ENCODE measurements at places on chromosomes 7 and 10.
A peak's percentile ranks its signal among the peaks of the same experiment; 100 is the strongest.

- no peak for DNase-seq
Measured at GRCh38 chr7:38425509-38425908, 152.1 kb upstream of the TARP start.

GRCh38 chr10:47173929-47174442 lies 126.0 kb upstream of the GDF10 start:
- DNase-seq, result peak; percentile 49

DNA sequence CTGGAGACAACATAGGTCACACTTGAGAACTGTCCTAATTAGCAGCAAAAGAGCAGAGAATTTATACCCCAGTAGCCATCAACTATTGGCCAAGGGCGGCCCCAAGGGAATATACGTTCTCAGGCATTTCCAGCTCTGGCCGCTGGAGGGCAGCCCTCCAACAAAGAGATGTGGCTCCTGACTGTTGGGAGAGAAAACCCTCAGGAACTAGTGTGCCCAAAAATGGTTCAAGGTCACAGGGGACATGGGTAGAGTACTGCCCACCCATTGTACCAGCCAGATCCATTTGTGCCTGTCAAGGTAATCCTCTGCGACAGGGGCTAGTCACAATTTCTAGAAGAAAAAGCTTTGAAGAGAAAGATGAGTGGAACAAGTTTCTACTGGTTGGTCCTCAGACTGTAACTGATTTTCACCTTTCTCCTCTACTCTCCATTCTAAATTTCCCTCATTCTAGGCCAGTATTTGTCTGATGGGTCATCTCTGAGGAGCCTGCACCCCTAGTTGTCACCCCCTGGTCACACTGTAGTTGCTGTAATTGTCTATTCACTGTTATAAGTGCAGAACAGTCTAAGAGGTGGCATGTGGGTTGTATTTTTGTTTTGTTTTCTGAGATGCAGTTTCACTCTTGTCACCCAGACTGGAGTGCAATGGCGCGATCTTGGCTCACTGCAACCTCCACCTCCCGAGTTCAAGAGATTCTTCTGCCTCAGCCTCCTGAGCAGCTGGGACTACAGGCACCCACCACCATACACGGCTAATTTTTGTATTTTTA lies 14.7 kb upstream of the C7orf33 start:
- DNase-seq, result no peak

- no peak for DNase-seq
Measured at GRCh38 chr7:87475359-87476178, at the start of gene ABCB4. Gene ABCB4 (minus strand): TSS chr7:87475680. CDS start chr7:87475465, 215 bp downstream.

GRCh38 chr7:110522061-110522760 lies 568.7 kb upstream of the LRRN3 start:
- no peak for DNase-seq

DNA sequence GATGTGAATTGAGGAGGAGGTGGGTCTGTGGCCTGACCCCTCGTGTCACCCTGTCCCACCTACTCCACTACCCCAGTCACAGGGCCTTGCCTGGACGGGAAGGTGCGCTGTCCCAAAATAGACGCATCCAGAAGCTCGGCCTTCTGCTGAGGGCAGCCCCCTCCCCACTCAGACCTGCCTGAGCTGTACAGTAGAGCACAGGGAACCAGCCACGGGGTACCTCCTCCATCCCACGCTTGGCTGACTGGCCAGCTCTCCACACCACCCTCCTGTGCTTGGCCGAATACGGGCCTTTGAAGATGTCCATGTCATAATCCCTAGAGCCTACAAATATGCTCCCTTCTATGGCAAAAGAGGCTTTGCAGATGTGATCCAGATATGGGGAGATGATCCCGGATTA lies 88.3 kb downstream of the CHST15 start:
- DNase-seq, result no peak

DNA sequence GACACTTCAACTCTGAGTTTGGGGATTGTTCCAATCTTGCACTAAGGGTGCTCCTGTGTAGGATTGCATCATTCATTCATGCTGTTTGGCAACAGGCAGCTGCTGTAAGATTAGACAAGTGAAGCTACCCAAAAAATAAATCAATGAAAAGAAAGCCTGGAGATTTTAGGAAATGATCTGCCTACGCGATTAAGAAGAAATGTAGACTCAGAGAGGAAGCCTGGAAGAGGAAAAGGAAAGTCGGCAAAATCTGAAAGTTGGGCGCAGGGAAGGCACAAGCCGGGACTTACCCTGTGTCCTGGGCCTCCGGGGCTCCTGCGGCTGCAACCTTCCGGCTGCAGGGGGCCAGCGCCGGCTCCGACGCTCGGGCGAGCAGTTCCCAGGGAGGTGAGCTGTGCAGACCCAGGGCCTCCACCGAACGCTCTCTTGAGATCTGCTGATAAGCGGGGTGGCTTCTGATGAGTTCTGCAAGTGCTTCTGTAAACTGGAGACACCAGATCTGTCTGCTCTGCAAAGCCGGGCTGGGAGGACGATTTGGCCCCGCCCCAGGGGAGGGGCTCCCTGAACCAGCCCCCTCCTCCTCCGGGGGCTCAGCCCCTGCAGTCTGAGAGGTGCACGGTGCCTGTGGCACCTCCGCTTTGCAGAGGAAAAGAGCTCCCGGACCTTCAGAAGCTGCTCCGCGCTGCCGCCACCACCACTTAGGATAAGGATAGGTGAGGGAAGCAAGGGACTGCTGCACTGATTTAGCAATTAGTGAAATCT lies 17.4 kb downstream of the PSPH start:
- no peak for DNase-seq

GRCh38 chr10:126218778-126219649 lies 169.3 kb downstream of the ADAM12 start:
- no peak for DNase-seq

DNA sequence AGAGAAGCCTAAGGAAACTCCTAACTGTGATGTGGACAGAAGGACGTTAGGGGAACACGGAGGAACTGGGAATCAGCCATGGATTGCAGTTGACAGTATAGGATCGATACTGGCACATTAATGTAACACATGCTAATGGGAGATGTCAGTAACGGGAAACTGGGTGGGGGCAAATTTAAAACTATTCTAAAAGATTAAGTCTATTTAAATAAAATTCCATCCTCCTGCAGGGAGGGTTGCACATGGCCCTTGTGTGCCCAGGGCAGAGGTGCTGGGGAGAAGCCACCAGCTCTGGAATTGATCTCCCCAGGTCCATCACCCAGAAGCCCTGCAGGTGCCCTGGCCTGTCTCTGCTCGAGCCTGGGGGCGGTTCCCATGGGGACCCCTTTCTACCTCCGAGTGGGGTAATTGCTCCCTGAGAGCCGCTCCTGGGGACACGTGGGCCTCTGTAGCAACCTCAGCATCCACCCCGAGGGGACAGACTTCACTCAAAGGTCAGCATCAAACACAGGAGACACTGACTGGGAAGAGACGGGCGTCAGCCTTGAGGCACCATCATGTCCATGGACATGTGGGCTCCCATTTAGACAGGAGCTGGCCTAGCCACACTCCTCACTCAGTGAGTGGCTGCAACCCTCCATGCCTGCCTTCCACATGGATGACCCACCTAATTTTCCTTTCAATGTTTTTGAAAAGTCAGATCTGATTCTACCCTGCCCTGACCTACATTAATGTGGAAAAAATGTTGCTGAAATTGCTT lies 21.1 kb downstream of the SCART1 start:
- no peak for DNase-seq
